Regular cardiac myocyte (primary cell): ENCODE measurements at places on chromosomes 16 and 17. TPM values are rescaled to one million over a fixed set of nuclear protein-coding genes. Genes with fewer than 3 reads are reported as not detected.

The EMC8 gene
- 16.9 and 29.3 TPM in 2 replicates for total RNA-seq

The TP53TG3 gene
- total RNA-seq = 0.28 TPM in 1 of 2 replicates, not detected in the other

The KRT24 gene
- total RNA-seq = not detected in 2 replicates

The TMIGD1 gene
- total RNA-seq = not detected in 2 replicates
